ENCODE measurements at places on chromosomes 12 and 14.

DNA sequence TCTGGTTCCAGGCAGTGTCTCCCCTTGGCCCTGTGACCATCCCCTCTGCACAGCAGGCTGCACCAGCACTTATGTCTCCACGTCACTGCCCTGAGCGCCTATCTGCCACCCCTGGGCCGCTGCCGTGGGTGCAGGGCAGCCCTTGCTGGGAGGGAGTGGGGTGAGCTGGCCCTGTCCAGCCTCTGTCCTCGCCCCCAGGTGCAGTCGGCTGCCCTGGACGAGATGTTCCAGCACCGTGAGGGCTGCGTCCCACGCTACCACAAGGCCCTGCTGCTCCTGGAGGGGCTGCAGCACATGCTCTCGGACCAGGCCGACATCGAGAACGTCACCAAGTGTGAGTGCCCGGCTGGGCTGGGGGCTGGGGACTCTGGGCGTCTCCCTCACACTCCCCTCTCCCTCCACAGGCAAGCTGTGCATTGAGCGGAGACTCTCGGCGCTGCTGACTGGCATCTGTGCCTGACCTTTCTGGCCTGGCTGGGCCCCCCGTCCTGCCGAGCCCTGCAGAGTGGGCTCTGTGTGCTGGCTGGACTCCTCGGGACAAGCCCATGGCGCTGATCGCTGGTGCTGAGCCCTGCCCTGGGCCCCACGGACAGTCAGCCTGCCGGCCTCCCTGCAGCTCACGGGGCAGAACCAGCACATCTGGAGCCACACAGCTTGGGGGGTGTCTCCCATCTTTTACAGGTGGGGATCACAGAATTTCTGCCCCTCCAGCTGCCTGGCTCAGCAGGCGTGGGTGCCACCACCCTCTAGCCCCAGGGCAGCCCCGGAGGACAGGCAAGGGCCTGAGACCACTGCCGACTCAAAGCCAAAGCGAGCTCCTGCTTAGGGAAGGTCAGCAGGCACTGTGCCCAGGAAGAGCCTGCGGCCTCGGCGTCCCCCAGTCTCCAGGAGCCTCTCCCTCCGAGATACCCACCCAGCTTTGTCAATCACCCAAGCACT is 7.9 kb upstream of the PUS1 start:
- no peak for DNase-seq

DNA sequence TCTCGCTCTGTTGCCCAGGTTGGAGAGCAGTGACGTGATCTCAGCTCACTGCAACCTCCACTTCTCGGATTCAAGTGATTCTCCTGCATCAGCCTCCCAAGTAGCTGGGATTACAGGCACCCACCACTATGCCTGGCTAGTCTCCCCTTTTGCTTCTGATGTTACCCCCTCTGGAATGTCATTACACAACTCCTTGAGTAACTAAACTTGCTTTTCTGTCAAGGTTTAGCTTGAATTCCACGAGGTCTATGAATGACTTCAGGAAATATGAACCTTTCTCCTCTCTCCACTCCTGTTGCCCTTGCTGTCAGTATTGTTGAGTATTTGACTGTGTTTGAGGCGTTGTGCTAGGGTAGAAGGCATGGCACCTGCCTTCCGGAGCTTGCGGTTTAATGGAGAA is 16.8 kb upstream of the RTRAF start:
- DNase-seq, result no peak

- no peak for DNase-seq
These were observed 69.3 kb downstream of the FBXO34 start for GRCh38 chr14:55340482-55340881.

- no peak for DNase-seq
These were observed 3.3 kb upstream of the CCND2 start for GRCh38 chr12:4270016-4270830.

- DNase-seq, result no peak
These were observed 402 bp downstream of the LMNTD1 start for GRCh38 chr12:25552681-25553080.

- no peak for DNase-seq
These were observed 1213.6 kb downstream of the GALC start for GRCh38 chr14:86779416-86779815.

DNA sequence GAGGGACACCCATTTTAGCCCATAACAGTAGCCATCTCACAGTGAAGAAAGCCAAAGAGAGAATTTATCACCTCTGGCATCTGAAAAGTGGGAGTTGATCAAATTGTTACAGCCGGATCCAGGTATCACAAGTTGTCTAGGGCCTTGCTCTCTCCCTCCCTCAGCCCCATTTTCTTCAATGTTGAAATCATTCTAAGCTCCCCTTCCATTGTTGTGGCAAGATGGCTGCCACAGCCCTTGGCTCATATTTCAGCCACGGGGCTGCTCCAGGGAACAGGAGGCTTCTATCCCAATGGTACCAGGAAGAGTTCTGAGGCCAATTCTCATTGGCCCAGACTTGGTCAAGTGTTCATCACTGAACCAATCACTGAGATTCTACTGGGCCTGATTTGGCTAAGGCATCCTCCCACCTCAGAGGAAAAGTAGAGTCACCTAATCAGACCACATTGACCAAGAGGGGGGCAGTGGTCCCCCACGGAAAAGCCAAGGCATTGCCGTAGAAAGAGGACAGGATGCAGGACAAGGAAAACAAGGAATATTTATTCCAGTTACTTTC is 106.2 kb downstream of the GPATCH2L start:
- DNase-seq, result no peak

GRCh38 chr12:97597031-97597751 is 134.6 kb downstream of the RMST start:
- DNase-seq, result no peak

GRCh38 chr12:119842380-119842779 is 34.7 kb downstream of the CIT start:
- DNase-seq, result no peak

DNA sequence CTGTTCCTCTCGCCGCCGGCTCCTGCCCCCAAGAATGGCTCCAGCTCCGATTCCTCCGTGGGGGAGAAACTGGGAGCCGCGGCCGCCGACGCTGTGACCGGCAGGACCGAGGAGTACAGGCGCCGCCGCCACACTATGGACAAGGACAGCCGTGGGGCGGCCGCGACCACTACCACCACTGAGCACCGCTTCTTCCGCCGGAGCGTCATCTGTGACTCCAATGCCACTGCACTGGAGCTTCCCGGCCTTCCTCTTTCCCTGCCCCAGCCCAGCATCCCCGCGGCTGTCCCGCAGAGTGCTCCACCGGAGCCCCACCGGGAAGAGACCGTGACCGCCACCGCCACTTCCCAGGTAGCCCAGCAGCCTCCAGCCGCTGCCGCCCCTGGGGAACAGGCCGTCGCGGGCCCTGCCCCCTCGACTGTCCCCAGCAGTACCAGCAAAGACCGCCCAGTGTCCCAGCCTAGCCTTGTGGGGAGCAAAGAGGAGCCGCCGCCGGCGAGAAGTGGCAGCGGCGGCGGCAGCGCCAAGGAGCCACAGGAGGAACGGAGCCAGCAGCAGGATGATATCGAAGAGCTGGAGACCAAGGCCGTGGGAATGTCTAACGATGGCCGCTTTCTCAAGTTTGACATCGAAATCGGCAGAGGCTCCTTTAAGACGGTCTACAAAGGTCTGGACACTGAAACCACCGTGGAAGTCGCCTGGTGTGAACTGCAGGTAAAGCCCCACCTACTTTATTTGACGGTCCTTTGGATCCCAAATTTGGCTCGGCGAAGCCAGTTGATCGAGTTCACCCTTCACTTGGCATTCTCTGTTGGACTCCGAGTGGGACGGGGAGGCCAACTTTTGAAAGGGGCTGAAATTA is 1.5 kb downstream of the WNK1 start:
- DNase-seq, result no peak

DNA sequence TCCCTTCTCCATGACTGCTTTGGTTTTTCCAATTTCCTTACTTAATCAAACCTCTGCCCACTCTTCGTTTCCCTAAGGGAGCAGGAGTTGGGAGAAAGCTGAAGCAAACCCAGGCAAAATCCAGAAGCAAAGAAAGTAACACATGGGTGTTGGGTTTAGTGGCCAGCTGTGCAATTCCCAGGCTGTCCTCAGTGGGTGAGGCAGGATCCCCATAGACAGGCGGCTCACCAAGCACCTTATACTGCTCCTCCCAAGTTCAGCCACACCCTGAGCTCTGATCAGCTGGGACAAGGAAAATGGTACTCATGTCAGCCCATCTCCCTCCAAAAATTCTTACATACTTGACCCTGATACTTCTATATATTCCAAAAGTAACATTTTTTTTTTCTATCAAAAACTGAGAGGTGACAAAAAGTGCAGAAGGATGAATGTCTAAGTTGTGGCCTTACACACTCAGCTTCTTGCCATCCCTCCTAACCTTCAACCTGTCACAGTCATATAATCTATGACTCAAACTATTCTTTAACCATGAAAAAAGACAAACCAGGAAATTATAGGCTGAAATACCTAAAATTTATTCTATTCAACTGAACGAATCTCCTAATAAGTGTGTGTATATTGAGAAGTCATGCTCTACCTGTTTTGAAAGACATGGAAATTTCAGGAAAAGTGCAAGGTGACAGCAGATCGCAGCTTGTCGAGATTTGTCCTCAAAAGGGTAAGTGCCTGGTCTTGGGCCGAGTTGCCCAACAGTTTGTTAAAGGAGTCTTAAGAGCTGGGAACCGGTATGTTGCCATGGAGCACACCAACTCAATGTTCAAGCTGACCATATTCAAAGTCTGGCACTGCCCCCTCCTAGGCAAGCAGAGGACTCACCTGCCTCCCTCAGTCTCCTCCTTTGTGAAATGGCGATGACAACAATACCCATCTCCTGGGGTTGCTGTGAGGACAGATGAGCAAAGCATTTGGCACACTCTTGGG is 17.6 kb upstream of the ZFP36L1 start:
- DNase-seq, result no peak

GRCh38 chr14:103524002-103524935 is 1.6 kb upstream of the CKB start:
- DNase-seq, result no peak

GRCh38 chr12:28631831-28632230 is 441.6 kb downstream of the CCDC91 start:
- DNase-seq, result no peak

DNA sequence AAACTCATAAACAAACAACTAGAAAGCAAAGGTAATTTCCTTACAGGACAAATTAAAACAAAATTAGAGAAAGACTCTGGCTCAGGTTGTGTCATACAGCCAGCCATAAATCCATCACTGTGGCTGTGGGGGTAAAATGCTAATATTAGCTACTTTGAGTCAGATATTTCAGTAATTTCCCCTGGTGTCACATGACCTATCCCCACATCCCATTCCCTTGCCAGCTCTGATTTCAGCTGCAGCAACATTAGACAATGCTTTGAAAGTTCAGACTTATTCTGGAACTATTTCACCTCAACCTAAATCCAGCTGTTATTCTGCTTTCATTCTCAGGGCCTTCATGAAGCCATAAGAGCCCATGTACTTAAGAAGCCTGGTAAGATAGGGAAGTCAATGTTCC is 55.3 kb downstream of the RPL10L start:
- DNase-seq, result no peak

All from activated CD8-positive, alpha-beta memory T cell treated with anti-CD3 and anti-CD28 coated beads for 1 hour (primary cell).